ENCODE measurements at places on chromosomes 7 and 10. TPM values are rescaled to one million over a fixed set of nuclear protein-coding genes. Genes with fewer than 3 reads are reported as not detected.

- peaks cover 8% of the 10 kb centered on the region for H3K36me3 ChIP-seq
- H3K4me3 ChIP-seq: no peak overlapping the region
- no peak overlapping the region for H3K27ac ChIP-seq
- no peak for DNase-seq
- H3K4me1 ChIP-seq: no peaks in the 10 kb centered on the region
These were observed 199.0 kb downstream of the CHCHD3 start for GRCh38 chr7:132882714-132883428.

The MYH16 gene
- not detected for total RNA-seq

The LIPJ gene
- 0.09 TPM for total RNA-seq

- H3K4me1 ChIP-seq: no peaks in the 10 kb centered on the region
- H3K36me3 ChIP-seq: peaks cover 69% of the 10 kb centered on the region
- no peak overlapping the region for H3K4me3 ChIP-seq
- no peak overlapping the region for H3K27ac ChIP-seq
These were observed 85.2 kb downstream of the IGF2BP3 start for GRCh38 chr7:23385140-23385539.

- no peaks in the 10 kb centered on the region for H3K27me3 ChIP-seq
- peak; percentile 43 for DNase-seq
- no peaks in the 10 kb centered on the region for H3K36me3 ChIP-seq
These were observed 163.1 kb downstream of the PTPRN2 start for GRCh38 chr7:158424531-158424930.

- H3K27me3 ChIP-seq: no peaks in the 10 kb centered on the region
- H3K4me3 ChIP-seq: no peak overlapping the region
- H3K36me3 ChIP-seq: no peaks in the 10 kb centered on the region
These were observed 1.1 kb downstream of the PIK3AP1 start for GRCh38 chr10:96719200-96719599.

DNA sequence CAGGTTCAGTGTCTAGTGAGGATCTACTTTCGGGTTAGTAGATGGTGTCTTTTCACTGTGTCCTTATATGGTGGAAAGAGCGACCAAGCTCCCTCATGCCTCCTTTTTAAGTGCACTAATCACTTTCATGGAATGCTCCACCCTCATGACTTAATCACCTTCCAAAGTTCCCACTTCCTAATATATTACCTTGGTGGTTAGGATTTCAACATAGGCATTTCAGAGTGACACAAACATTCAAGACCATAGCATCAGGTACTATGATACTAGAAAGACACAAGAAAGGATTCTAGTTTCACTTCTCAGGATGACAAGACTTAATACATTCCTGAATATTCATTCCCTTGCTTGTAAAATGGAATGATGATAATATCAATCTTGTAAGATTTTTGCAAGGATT lies 119.1 kb upstream of the FAM3C start:
- H3K27me3 ChIP-seq: no peaks in the 10 kb centered on the region
- H3K36me3 ChIP-seq: no peaks in the 10 kb centered on the region
- H3K4me3 ChIP-seq: no peak overlapping the region
- no peak for DNase-seq

The LGI1 gene
- total RNA-seq: 0.44 TPM

The CHN2 gene
- total RNA-seq: 14.1 TPM

DNA sequence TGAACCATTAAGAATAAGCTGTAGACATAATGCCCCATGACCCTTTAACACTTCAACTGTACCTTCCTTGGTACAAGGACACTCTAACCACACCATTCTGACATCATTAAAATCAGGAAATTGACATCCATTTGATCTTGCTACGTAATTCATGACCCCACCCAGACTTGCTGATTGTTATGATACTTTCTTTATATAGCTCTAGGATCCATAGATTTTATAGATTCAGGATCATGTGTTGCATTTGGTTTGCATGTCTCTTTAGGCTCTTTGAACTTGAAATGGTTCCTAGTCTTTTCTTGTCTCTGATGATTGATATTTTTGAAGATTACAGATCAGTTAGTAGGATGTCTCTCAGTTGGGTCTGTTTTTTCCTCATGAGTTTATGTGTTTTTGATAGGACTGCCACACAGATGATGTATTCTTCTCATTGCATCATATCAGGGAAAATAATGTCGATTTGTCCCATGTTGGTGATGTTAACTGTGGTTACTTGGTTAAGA lies 13.5 kb downstream of the CCM2 start:
- no peak for DNase-seq
- H3K27ac ChIP-seq: no peak overlapping the region
- H3K27me3 ChIP-seq: no peaks in the 10 kb centered on the region
- no peak overlapping the region for H3K4me3 ChIP-seq

- DNase-seq: no peak
- no peak overlapping the region for H3K27ac ChIP-seq
- no peaks in the 10 kb centered on the region for H3K36me3 ChIP-seq
- no peak overlapping the region for H3K4me3 ChIP-seq
- H3K4me1 ChIP-seq: no peaks in the 10 kb centered on the region
These were observed 27.7 kb upstream of the INSIG1 start for GRCh38 chr7:155269766-155270585.

- H3K27ac ChIP-seq: no peak overlapping the region
- no peaks in the 10 kb centered on the region for H3K36me3 ChIP-seq
- no peaks in the 10 kb centered on the region for H3K27me3 ChIP-seq
- H3K4me3 ChIP-seq: peak overlapping the region; percentile 61
These were observed 145.8 kb downstream of the DNAJB6 start for GRCh38 chr7:157482517-157483087.

DNA sequence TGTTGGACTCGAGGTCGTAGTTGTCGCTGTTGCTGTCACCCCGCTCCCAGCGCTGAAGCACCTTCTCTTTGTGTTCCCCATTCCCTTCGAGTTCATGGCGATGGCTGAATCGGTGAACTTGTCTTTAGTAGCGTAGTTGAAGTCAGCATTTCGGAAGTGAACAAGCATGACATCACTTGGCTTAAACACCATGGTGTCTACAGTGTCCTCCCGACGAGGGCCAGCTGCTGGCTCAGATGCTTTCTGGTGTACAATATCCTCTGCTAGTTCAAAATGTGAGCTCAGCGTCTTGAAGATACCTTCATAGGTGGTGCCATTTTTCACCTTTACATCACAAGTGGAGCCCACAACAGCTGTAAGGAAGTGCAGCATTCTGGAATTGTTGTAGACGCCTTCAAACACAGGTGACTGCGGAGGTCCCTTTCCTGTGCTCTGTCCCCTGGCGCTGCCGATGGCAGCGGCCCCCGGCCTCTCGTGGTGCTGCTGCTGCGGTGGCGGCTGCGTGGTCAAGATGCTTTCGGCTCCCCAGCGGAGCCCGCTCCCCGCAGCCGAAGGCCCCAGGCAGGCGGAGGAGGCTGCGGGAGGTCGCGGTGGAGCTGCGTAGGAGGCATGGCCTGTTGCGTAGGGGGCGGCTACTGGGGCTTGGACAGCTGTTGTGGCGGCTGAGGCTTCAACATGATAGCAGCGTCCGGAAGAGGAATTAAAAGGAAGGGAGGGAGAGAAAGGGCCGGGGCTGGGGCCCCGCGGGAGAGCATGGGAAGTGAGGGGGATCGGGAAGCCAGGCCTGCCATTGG lies 59.3 kb downstream of the ANKMY2 start:
- no peak for DNase-seq
- H3K27ac ChIP-seq: no peak overlapping the region
- H3K36me3 ChIP-seq: no peaks in the 10 kb centered on the region
- H3K4me1 ChIP-seq: peaks cover 5% of the 10 kb centered on the region
- no peaks in the 10 kb centered on the region for H3K27me3 ChIP-seq

DNA sequence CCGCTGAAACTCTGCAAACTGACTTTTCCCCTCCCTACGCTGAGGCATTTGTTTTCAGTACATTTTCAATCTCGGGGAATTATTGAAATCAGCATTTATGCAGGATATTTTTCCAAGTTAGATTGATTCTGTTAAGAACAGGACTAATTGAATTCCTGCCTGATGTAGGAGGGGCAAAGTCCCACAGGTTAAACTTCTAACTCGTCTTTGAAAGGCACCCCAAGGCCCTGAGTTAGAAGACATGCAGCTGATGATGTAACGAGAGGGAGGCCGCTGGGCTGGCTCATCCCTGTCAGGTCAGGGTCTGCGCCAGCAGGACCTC lies 253.1 kb downstream of the CELF2 start:
- DNase-seq: no peak
- no peaks in the 10 kb centered on the region for H3K27me3 ChIP-seq
- peaks cover 68% of the 10 kb centered on the region for H3K36me3 ChIP-seq
- H3K4me3 ChIP-seq: no peak overlapping the region
- H3K27ac ChIP-seq: no peak overlapping the region

The PRSS2 gene
- 9.6 TPM for total RNA-seq

- H3K27me3 ChIP-seq: no peaks in the 10 kb centered on the region
- H3K4me1 ChIP-seq: no peaks in the 10 kb centered on the region
- peak; percentile 64 for DNase-seq
- H3K27ac ChIP-seq: no peak overlapping the region
These were observed 169.9 kb upstream of the RNF32 start for GRCh38 chr7:156470399-156471320.

GRCh38 chr7:80392229-80393169 lies 119.4 kb downstream of the GNAT3 start:
- H3K4me3 ChIP-seq: no peak overlapping the region
- no peaks in the 10 kb centered on the region for H3K4me1 ChIP-seq
- no peaks in the 10 kb centered on the region for H3K36me3 ChIP-seq
- DNase-seq: no peak
- H3K27ac ChIP-seq: no peak overlapping the region

GRCh38 chr7:2360796-2361195 lies 6.2 kb downstream of the EIF3B start:
- H3K27me3 ChIP-seq: no peaks in the 10 kb centered on the region
- H3K4me1 ChIP-seq: peaks cover 6% of the 10 kb centered on the region
- no peak overlapping the region for H3K27ac ChIP-seq
- no peak for DNase-seq
- peaks cover 85% of the 10 kb centered on the region for H3K36me3 ChIP-seq

GRCh38 chr10:103510046-103510685 lies 16.7 kb downstream of the NEURL1 start:
- H3K4me3 ChIP-seq: no peak overlapping the region

DNA sequence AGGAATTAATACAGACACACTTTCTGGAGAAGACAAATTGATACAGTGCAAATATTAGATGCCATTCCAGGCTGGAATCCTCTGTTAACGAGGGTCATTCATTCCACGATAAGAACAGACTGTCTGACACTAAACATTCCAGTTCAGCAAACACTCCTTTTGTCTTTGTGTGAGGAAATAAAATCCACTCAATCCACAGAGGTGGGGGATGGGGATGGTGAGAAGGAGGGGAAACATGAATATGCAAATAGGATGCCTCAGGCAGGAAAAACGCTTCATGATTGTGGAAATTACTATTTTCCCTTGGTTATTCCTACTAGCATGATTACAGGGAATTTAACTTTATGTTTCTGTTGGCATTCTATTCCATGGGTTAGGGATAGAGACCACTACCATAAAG lies 196.9 kb upstream of the CDCA7L start:
- DNase-seq: no peak
- no peak overlapping the region for H3K27ac ChIP-seq
- peak overlapping the region; percentile 54 for H3K4me3 ChIP-seq
- no peaks in the 10 kb centered on the region for H3K27me3 ChIP-seq

The AGAP6 gene
- 6.5 TPM for total RNA-seq

DNA sequence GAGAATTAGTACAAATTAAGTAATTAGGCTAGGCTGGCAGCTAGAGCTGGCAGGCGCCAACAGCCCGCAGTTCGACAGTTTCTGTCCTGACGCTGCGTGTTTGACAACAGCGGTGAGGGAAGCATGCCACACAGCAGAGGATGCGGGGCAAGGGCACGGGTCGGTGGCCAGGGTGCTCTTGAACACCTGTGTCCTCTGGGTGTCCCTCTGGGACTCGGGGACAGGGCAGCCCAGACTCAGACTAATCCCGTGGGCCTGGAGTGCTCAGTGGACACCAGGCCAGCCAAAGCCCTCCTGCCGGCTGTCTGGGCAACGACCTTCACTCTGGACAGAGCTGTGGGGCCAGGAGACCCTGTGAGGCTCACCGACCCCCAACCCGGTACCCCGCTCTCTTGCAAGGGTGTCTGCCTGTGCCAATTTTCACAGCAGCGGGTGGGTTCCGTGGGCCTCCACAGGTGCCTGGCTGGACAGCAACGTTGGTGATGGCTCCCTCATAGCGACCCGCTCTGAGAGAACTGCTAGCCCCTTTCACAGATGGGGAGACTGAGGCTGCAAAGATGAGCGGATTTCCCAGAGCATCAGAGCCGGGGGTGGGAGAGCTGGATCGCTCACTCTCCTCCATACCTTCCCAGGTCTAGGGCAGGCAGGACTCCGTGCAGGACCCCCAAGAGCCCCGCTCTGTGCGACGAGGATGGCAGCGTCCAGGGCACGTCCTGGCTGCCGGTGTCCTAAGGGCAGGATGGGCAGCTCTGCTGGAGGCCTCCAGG lies 48.5 kb downstream of the FOXL3 start:
- DNase-seq: no peak
- no peak overlapping the region for H3K27ac ChIP-seq
- peaks cover 3% of the 10 kb centered on the region for H3K4me1 ChIP-seq
- no peak overlapping the region for H3K4me3 ChIP-seq
- no peaks in the 10 kb centered on the region for H3K36me3 ChIP-seq

The GPNMB gene
- 0.99 TPM for total RNA-seq

The EBF3 gene
- 0.44 TPM for total RNA-seq

- DNase-seq: peak; percentile 81
- no peaks in the 10 kb centered on the region for H3K4me1 ChIP-seq
- H3K27ac ChIP-seq: no peak overlapping the region
- H3K36me3 ChIP-seq: no peaks in the 10 kb centered on the region
These were observed 126.9 kb downstream of the CXCL12 start for GRCh38 chr10:44258019-44258418.

GRCh38 chr7:83339907-83340306 lies 177.2 kb upstream of the PCLO start:
- no peak for DNase-seq
- H3K27me3 ChIP-seq: no peaks in the 10 kb centered on the region
- H3K36me3 ChIP-seq: no peaks in the 10 kb centered on the region
- H3K27ac ChIP-seq: no peak overlapping the region

DNA sequence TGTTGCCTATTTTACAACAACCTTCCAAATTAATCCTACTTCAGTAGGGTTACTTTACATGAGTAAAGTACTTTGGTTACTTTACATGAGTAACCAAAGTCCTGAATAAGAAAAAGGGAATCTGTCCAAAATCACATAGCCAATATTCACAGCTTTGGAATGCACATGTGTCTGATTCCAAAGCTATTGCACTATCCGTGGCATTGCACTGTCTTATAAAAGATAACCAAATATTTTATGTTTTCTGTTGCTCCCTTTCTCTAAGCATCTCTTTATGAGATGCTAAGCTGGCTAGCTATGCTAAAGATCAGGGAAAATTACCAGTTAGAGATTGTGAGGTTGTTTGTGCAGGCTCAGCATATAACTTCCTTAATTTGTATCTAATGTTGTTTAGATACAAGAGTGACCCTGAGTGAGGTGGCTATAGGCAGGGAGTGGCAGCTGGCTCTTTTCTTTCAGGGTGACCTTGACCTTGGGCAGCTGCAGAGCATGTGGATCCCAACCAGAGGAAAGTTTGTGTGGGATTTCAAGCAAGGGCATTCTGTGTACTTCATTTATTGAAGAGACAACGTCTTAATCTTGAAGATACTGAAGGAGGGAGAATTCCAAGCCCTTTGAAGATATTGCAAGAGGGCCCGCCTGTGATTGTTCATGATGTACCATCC lies 366.1 kb upstream of the ANKRD30A start:
- no peaks in the 10 kb centered on the region for H3K36me3 ChIP-seq
- H3K27me3 ChIP-seq: no peaks in the 10 kb centered on the region
- H3K4me3 ChIP-seq: no peak overlapping the region
- H3K4me1 ChIP-seq: no peaks in the 10 kb centered on the region
